ENCODE measurements at places on chromosomes 16 and 17.

DNA sequence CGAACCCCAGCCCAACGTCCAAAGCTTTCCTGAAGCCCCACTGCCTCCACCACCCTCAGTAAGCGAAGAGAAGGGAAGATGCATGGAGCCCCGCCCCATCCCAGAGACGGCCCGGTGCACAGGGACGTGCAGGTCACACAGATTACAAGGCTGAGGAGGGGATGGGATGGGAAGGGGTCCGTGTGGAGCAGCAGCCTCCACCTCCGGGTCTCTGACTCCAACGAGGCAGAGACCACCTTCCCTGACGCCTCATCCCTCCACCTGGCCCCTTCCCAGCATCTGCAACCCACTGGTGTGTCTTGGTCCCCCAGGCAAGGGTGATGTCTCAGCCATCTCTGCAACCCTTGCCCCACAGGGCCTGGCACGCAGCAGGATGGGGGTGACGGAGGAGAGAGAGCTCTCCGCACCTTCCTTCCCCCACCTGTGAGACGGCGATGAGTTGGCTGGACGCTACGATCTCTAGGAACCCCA, 58.5 kb downstream of the TBC1D16 start:
- DNase-seq: no peak

GRCh38 chr16:47061204-47061603, 82.5 kb downstream of the NETO2 start:
- DNase-seq: no peak

DNA sequence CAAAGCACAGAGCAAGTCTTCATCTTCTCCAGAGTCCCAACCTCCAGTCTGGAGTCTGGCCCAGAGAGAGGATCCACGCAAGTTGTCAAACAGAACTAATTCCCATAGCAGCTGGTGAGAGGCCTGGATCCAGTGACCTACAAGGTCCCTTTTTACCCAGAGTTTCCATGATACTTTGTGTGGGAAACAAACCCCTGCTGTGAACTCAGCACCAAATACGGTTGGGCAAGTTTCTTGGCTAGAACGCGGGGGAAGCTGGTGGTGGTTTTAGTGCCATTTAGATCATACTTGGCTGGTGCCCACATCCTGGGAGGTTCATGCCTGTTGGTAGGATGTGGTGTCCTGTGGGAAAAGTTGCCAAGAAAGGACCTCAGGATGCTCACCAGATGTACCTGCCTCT, 18.1 kb downstream of the TMC7 start:
- no peak for DNase-seq

- DNase-seq: no peak
Measured at GRCh38 chr17:12613566-12613965, 52.1 kb upstream of the MYOCD start.

DNA sequence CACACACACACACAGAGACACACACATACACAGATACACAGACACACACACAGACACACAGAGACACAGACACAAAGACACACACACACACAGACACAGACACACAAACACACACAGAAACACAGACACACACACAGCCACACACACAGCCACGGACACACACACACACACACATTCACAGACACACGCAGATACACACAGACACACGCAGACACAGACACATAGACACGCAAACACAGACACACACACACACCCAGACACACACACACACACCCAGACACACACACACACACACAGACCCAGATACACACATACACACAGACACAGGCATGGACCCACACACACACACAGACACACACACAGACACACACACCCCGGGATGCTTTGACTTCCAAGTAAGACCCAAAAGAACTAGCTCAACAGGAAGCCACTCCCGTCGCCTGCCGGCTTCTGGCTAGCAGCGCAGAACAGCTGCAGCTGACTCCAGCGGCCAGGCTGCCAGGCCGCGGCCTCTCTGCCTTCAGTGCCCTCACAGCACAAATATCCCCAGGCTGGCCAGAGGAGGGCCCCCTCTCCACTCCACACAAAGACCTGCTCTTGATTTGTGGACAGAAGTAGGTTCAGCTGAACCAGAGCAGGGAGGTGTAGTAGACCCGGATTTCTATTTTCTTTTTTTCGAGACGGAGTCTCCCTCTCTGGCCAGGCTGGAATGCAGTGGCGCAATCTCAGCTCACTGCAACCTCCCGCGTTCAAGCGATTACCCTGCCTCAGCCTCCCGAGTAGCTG, 6.0 kb upstream of the CHRNE start:
- peak; percentile 92 for DNase-seq

- DNase-seq: no peak
Measured at GRCh38 chr17:46090871-46091270, 91.8 kb downstream of the STH start.

- DNase-seq: no peak
Measured at GRCh38 chr16:969508-970385, 1.0 kb downstream of the LMF1 start.

GRCh38 chr17:12579288-12579687, 86.4 kb upstream of the MYOCD start:
- DNase-seq: no peak

DNA sequence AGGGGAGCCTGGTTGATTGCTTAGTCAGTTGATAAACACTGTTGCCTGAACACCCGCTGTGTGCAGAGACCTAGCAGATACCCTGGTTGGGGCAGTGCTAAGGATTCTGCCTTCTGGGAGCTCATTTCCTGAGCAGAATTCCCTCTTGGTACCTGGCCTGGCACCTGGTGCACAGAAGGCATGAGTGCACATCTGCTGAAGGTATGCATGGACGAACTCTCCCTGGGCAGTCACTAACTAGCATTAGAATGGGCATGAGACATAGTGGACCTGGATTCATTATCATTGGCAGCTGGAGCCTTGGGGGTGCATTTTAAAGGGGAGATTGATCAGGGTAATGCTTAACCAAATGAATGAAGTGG, 13.1 kb downstream of the ADCY7 start:
- DNase-seq: no peak

DNA sequence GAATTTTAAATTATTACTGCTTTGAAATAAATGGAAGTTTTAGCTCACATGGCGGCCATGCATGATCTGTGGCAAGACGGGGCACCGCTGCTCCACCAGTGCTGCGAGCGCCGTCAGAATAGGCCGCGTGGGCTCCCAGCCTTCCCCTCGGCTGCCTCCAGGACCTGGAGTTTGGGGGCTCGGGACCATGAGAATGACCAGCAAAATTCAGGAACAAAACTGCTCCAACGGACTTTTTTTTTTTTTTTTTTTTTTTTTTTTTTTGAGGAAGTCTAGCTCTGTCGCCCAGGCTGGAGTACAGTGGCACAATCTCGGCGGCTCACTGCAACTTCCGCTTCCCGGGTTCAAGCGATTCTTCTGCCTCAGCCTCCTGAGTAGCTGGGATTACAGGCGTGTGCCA, 38.3 kb upstream of the AKAP1 start:
- no peak for DNase-seq

DNA sequence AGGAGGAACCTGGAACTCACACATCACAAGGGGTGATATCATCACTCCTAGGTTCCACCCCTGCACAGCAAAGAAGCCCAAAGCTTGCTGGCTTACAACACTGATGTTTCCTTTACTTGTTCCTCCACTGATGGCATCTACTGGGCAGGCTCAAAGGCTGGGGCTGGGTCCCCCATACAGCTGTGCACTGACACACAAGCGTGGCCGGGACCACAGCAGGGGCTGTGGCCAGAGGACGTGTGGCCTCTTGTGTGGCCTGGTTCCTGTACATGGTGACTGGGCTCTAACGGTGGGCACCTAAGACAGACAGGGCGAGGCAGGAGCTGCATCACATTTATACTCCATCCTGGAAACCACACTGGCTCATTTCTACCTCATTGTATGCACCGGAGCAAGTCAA, 264.4 kb upstream of the FOXF1 start:
- DNase-seq: no peak

DNA sequence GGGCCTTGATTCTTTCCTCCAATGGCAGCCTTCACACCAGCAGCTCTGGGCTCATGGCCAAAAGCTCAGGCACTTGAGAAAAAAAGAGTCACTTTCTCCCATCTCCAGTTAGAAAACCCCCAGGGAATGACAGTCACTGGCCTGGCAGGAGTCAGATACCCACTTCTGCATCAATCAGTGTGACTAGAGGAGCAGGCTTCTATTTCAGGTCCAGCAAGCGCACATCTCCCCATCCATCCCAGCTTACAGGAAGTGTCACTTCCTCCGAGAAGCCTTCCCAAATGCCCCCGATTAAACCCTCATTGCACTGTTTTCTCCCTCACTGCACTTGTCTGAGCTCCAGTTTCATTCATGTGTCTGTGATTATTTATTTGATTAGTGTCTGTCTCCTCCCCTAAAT, 30.4 kb upstream of the CCL1 start:
- DNase-seq: no peak

DNA sequence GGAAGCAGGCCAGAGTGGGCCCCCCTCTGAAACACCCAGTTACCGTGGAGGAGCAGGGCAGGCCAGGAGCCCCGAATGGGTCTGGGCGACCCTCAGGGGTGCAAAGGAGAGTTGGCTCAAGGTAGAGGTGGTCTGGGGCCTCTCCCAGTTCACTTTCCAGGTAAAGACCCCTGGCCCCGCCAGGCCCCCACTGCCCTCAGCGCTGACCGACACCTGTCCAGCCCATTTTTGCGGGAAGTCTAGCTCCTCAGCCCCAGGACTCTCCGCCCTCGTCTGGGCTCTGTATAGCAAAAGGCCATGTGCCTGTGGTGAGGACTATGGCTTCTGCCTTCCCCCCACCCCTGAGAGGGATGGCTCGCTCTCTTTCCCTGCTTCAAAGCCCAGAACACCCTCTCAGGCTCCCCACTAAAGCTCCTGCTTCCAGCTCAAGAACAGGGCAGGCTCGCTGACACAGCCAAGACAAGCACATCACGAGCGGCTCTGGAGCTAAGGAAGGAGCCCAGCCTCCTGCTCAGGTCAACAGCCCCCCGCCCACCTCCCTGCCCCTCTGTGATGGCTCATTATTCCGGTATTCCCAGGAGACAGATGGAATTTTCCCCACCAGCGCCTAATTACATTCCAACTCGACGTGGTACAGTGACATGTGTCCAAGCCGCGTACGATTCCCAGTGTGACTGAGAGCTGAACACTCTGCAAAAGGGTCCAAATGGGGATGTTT, 59.4 kb downstream of the RTN4RL1 start:
- no peak for DNase-seq

GRCh38 chr17:75950855-75951554, 10.2 kb upstream of the FBF1 start:
- no peak for DNase-seq

DNA sequence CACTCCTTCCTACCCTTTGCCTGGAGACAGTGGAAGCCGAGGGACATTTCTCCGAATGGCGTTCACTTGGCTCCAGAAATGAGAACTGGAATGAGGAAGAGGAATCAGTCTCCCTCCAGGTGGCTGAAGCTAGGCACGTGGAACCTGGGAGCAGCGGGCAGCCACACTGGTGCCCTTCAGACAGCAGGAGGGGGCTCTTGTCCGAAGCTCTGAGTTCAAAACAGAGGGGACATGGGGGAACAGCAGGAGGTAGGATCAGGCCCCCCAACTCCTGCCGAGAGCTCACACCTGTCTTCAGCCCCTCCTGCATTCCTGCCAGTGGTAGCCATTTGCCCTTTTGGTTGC, 41.5 kb downstream of the TMEM235 start:
- no peak for DNase-seq

DNA sequence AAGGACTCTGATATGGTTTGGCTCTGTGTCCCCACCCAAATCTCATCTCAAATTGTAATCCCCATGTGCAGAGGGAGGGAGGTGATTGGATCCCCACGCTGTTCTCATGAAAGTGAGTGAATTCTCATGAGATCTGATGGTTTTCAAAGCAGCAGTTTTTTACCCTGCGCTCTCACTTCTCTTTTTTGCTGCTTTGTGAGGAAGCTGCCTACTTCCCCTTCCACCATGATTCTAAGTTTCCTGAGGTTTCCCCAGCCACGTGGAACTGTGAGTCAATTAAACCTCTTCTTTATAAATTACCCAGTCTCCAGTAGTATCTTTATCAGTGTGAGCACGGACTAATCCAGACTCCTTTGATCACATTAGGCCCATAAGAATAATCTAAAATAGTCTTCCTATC, 719.7 kb upstream of the CDH8 start:
- DNase-seq: no peak

DNA sequence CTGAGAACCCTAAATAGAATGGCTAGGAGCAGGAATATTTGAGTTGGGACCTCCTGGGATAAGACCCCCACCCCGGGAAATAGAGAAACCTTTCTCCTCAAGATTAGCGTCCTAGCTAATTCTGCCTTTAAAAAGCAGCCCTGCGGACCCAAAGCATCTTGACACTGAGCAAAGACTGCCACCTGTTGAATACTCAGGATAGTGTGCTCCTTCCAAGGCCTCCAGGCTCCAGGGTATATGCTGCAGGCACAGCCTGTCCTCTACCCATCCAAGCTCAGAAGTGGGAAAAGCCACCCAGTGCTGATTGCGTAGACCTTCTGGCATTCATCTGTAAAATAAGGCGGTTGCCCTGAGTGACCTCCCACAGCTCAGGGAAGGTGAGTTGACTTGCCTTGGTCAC, 456.2 kb upstream of the DYNLRB2 start:
- peak; percentile 13 for DNase-seq

GRCh38 chr17:15776871-15777270, 44.8 kb downstream of the TBC1D26 start:
- no peak for DNase-seq

GRCh38 chr16:7612671-7613070, 280.0 kb downstream of the RBFOX1 start:
- DNase-seq: no peak

DNA sequence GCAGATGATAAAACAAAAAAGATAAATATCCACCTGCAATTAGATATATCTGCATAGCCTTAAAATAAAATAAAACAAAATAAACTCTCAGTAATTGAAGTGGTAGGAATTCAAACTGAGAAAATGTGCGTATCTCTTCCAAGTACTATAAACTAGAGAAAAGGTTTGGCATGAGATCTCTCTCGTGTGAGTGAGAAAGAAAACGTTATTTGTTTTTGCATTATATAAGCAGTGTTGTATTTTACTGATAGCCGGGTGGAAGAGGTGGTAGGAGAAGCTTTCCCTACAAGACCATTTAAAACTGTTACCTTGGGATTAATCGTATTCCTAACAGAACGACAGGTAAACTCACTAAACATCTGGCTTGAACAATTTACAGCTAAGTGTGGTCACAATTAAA, 15.6 kb downstream of the CDH8 start:
- no peak for DNase-seq
